ENCODE measurements at places on chromosomes 6 and 20.

DNA sequence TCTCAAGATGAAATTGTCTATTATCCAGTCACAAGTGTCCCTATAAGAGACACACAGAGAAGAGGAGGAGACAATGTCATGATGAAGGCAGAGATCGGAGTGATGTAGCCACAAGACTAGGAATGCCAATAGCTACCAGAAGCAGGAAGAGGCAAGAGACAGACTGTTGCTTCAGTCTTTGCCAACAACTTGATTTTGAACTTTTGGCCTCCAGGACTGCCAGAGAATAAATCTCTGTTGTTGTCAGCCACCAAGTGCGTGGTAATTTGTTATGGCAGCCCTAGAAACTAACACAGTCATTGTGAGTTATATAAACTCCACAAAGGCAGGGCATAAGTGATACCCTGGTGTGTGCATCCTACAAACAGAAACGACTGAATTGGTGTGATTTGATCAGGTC lies 517.0 kb downstream of the BTBD3 start:
- no peak for ATAC-seq

GRCh38 chr20:61295682-61296628 lies 43.9 kb downstream of the CDH4 start:
- no peak for ATAC-seq

DNA sequence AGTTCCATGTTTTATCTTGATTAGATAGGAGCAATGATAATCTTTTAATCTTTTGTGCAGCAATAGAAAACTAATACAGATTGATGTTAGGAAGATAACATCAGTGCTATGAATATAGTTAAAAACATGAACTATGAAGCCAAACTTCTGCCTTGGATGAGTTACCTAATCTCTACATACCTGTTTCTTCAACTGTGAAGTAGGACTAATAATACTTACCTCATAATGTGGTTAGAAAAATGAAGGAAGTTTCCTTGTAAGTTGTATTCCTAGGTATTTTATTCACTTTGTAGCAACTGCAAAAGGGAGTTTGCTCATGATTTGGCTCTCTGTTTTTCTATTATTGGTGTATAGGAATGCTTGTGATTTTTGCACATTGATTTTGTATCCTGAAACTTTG lies 111.9 kb downstream of the FRK start:
- no peak for ATAC-seq

DNA sequence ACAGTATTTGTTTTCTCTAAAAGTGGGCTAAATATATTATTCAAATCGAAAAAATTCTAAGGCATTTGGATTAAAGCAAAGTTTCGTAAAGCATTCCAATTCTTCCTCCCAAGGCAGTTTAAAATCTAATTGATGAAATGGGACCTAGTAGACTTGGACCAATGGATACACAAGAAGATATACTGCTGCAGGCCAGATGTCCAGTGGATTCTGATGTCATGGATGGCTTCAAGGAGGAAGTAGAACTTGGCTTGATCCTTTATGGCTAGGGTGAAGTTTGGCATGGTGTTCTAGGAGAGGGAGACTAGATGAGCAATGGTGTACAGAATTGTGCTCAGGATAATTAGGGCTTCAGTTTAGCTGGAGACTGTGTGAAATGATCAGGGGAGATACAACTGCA lies 559.5 kb upstream of the MMS22L start:
- ATAC-seq: no peak

GRCh38 chr20:62235001-62235776 lies 3.1 kb upstream of the OSBPL2 start:
- ATAC-seq: no peak

Measured in esophagus mucosa (tissue), 1 donor.